Adrenal gland (tissue), 19 donors: ENCODE measurements at places on chromosomes 1 and 21. TPM values are rescaled to one million over a fixed set of nuclear protein-coding genes. Genes with fewer than 3 reads are reported as not detected.

The OR10J1 gene
- not detected for total RNA-seq

The WNT3A gene
- total RNA-seq, result not detected

The EXO1 gene
- total RNA-seq, result not detected

The ADGRB2 gene
- total RNA-seq, result 3.4 TPM

GRCh38 chr21:46117586-46118315 is 19.8 kb downstream of the COL6A2 start:
- no peak overlapping the region for H3K4me3 ChIP-seq
- DNase-seq, result no peak
- no peaks in the 10 kb centered on the region for H3K4me1 ChIP-seq

GRCh38 chr1:201535046-201535918 is 3.6 kb upstream of the NAV1 start:
- peaks cover 40% of the 10 kb centered on the region for H3K4me1 ChIP-seq
- no peak overlapping the region for H3K4me3 ChIP-seq
- H3K27me3 ChIP-seq, result peaks cover 4% of the 10 kb centered on the region
- H3K36me3 ChIP-seq, result no peaks in the 10 kb centered on the region

GRCh38 chr1:203645996-203646395 is 19.4 kb downstream of the ATP2B4 start:
- peak overlapping the region; percentile 22 for H3K27ac ChIP-seq
- H3K4me3 ChIP-seq, result no peak overlapping the region
- H3K4me1 ChIP-seq, result peaks cover 31% of the 10 kb centered on the region
- DNase-seq, result no peak
- H3K36me3 ChIP-seq, result no peaks in the 10 kb centered on the region

GRCh38 chr1:36514501-36514900 is 31.8 kb upstream of the CSF3R start:
- no peaks in the 10 kb centered on the region for H3K36me3 ChIP-seq
- no peaks in the 10 kb centered on the region for H3K4me1 ChIP-seq
- no peak for DNase-seq
- no peak overlapping the region for H3K27ac ChIP-seq

DNA sequence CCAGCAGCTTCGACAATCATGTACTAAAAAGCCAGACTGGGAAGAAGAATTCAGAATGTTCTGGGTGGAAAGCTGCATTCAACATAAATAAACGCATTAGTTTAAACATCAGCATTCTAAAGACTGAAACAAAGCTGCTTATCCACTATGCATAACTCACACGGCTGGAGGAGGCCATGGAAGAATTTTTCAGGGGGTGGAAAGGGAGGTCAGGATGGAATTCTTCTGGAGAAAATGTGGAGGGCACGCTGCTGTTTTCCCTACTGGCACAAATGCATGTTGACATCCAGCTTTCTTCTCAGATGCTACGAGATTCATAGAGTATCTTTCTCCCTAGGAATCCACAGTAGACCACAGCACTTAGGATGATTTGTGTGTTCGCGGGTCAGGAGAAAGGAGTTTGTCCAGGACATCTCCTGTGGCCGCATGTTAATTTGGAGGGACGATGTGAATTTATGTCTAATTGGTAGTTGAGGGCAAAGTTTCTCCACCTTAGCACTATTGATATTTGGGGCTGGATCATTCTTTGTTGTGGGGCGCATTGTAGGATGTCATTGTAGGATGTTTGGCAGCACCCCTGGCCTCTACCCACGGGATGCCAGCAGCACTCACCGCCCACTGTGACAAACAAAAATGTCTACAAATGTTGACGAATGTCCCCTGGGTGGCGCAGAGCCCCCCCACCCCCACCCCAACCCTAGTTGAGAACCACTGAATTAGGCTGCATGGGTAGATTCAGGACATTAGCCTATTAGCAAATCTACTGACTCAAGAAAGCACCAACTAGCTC is 86.5 kb upstream of the KAZN start:
- H3K27me3 ChIP-seq, result no peaks in the 10 kb centered on the region
- no peaks in the 10 kb centered on the region for H3K36me3 ChIP-seq
- no peak for DNase-seq
- H3K4me3 ChIP-seq, result no peak overlapping the region

DNA sequence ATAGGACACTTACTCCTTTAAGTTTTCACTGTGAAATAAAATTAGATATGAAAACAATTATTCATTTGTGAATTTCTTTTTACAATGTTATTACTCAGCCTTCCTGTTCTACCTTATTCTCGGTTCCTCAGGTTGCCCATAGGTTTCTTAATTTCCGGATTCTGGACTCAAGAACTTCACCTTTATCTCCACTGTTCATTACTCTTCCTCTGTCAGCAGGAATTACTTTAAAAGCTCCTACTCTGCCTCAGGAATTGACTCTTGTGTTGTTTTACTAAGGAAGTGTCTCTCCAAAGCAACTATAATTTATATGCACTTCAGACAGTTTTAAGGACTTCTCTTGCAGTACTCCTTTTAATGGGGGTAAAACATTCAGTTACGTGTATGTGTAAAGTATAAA is 123.8 kb downstream of the OSBPL9 start:
- H3K36me3 ChIP-seq, result no peaks in the 10 kb centered on the region
- DNase-seq, result no peak
- peaks cover 5% of the 10 kb centered on the region for H3K4me1 ChIP-seq
- no peak overlapping the region for H3K27ac ChIP-seq

DNA sequence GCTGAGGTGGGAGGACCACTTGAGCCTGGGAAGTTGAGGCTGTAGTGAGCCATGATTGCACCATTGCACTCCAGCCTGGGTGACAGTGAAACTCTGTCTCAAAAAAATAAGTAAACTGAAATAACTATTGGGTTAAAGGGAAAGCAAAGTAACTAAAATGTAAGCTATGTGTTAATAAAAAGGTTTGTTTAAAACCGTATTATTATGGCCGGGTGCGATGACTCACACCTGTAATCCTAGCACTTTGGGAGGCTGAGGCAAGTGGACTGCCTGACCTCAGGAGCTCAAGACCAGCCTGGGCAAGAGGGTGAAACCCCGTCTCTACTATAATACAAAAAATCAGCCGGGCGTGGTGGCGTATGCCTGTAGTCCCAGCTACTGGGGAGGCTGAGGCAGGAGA is 27.0 kb downstream of the NVL start:
- no peaks in the 10 kb centered on the region for H3K27me3 ChIP-seq
- H3K4me1 ChIP-seq, result no peaks in the 10 kb centered on the region
- H3K4me3 ChIP-seq, result no peak overlapping the region
- peaks cover 97% of the 10 kb centered on the region for H3K36me3 ChIP-seq
- no peak for DNase-seq
